Liver (tissue), 10 donors: ENCODE measurements at places on chromosomes 11 and 22. TPM values are rescaled to one million over a fixed set of nuclear protein-coding genes. Genes with fewer than 3 reads are reported as not detected.

- no peak for DNase-seq
Observed at GRCh38 chr22:47280301-47280700, 517.9 kb downstream of the TBC1D22A start.

Gene ME3
- 1.4 TPM for polyA plus RNA-seq

Gene EP300
- 6.9 TPM for polyA plus RNA-seq

Gene FGF19
- not detected for polyA plus RNA-seq

DNA sequence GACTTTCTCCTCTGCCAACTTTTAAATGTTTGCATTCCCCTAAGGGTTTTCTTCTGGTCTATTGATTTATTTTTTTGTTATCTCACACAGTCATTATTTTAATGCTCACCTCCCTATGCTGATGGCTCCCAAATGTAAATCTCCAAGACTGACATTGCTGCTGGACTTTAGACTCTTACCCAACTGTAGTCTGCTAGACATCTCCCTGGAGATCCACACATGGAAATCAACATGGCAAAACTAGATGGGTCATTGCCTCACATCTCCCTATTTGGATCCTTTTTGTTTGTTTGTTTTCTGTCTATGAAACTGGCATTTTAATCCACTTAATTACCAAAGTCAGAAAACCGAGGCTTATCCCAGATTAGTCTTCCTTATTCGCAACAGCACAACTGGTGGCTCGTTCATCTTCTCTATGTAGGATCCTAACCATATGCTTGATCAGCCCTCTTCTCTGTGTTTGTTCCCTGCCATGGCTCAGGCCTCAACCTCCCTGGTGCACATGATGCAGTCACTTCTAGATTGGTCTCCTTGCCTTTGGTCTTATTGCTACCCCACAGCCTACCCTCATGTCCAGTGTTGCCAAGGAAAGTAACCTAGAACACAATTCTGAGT, 37.3 kb downstream of the SC5D start:
- no peak for DNase-seq

DNA sequence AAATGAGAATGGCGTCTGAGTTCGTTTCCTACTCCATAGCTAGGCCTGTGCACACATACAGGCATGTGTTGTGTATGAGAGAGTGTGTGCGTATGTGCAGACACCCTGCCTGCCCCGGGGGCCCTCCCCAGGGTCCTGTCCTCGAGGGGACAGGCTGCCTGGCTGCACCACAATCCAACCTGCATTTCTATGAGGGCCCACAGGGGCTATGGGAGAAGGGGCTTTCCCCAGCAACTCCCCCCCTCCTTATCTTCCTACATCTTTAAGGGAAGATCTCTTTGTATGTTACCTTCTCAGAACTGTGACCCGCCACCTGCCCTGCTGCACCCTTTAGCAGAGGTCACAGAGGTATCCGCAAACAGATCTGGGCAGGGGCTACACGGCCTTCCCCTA, 14.9 kb downstream of the ADORA2A start:
- no peak for DNase-seq

GRCh38 chr11:57399221-57399620, 8.8 kb upstream of the PRG2 start:
- no peak for DNase-seq

Gene RAG1
- 0.85 TPM for polyA plus RNA-seq

- DNase-seq = no peak
Observed at GRCh38 chr11:102263379-102264003, 53.8 kb upstream of the BIRC3 start.

- no peak for DNase-seq
Observed at GRCh38 chr22:45997777-45998637, 21.0 kb upstream of the WNT7B start.

DNA sequence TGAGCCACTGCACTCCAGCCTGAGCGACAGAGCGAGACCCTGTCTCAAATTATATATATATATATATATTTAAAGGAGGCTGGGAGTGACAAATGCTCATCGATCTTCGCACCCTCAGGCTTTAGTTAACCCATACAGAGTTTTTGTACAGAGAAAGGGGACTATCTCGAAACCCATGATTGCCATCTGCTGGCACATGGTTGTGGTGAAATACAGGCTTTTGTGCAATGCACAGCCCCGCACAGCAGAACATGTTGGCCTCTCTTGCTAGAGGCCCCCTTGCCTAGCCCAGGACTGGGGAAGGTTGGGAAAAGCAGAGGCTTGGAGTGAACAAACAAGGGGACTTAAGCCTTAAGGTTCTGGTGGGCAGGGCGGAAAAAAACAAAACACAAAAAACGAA, 3.6 kb downstream of the MYBPC3 start:
- no peak for DNase-seq

Gene KCNJ1
- not detected for polyA plus RNA-seq

- no peak for DNase-seq
Observed at GRCh38 chr11:83275888-83276641, 10.1 kb downstream of the CCDC90B start.

Gene SLC37A2
- 4.4 TPM for polyA plus RNA-seq

GRCh38 chr22:44755417-44755816, 3.0 kb downstream of the ARHGAP8 start:
- no peak for DNase-seq

DNA sequence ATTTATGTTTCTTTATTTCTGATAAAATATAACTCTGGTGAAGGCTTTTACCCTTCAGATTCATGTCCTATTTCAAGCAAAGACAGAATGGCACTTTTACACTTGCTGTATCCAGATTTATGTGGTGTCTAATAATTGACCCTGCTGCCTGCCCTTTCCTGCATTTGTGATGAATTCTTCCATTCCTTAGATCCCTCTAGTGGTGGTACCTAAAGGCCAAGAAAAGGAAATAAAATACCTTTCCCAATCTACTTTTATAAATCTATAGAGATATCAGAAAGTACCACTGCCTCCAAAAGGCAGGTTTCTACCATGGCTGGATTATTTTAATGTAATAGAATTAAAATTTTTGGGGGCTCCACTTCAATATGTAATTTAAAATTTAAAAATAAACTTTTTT, 34.2 kb downstream of the CCDC81 start:
- DNase-seq = no peak

- peak; percentile 59 for DNase-seq
Observed at GRCh38 chr11:765025-765801, 12.1 kb downstream of the GATD1 start.

Gene KCNJ5
- 0.08 TPM for polyA plus RNA-seq

DNA sequence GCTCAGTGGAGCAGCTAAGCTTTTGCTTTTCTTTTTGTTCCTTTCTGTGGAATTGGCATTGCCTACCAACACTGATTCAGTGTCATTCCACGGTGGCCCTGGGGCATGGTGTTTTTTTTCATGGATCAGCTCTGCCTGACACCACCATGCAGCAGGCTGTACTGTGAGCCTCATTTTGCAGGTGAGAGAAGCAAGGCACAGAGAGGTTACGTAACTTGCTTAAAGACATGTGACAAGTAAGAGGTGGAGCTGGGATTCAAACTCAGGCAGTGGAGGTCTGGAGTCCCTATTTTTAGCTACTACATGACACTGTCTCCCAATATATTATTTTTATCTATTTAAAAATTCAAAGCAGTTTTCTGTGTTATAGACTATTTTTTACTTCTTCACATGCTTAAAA, 44.4 kb downstream of the APOL3 start:
- no peak for DNase-seq

DNA sequence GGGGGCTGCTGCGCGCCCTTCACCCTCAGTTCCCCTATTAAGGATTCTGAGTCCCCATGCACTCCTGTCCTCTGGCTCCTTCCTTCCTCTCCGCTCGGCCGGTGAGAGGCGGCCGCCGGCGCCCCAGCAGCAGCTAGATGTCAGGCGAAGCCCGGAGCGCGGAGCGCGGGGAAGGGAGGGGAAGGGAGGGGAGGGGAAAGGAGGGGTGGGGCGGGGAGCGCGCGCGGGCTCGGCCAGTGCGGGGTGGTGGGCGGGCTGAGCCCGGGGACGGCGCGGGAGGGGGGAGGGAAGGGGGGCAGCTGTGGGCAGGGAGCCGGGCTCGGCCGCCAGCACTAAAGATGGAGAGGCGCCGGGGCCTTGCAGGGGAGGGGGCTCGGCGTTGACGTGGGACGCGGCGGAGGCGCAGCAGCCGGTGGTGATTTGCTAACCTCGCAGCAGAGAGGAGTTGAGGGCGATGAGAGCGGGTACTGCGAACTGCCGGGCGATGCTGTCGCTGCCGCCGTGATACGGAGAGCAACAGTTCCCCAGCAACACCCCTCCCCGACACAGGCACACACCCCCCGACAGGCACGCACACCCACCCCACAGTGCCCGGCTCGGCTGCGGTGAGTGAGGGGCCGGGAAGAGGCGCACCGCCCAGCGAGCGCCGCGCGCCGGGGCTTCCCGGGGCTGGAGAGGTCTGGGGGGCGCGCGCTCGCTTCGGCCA, at the start of gene ZBTB16:
Gene ZBTB16, plus strand, starts transcription at position 434 of the 706 bp plus-strand sequence. CDS start 3,590 bp downstream, outside the sequence.
- peak; percentile 76 for DNase-seq

DNA sequence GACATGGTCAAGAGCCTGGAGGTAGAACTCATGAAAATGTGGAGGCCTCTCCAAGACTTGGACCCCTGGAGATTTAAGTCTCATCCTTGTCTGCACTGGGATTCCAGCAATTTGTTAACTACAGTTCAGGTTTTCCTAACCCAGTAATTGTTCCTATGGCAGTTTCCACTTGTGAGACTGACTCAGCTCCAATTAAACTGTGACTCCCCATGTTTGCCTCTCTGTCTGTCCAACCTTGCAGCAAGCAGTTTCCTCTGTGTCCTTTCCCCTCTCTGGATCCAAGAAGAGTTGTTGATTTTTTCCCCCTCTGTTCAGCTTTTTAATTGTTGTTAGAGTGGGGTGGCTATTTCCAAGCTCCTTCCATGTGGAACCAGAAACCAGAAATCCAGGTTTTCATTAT, 16.2 kb upstream of the ARHGAP20 start:
- DNase-seq = no peak

Gene ANKRD49
- 12.3 TPM for polyA plus RNA-seq

Gene MFRP
- polyA plus RNA-seq = not detected

Gene TSGA10IP
- polyA plus RNA-seq = not detected

Gene OR10A2
- not detected for polyA plus RNA-seq

DNA sequence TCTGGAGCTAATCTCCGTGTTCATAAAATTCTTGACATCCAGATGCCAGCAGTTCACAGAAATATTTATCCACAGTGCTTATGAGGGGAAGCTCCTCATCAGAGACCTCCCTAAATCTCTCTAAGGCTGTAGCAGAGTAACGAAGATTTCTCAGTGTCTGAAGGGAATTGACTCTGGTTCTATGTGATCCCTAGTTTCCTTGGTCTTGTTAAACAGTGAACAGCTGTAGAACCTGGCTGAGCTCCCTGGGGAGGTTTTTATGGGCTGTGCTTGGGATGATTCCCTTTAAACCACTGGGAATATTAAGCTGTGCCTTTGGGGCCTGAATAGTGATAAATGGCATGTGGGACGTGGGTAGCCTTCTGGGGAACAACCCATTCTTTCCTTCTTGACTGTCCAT, 43.7 kb upstream of the ARHGAP20 start:
- no peak for DNase-seq

Gene OR6T1
- polyA plus RNA-seq = not detected
